ENCODE measurements at places on chromosomes 7 and 10. TPM values are rescaled to one million over a fixed set of nuclear protein-coding genes. Genes with fewer than 3 reads are reported as not detected.

EIF3A gene
- total RNA-seq: 57.4 TPM

PHF14 gene
- 71.6 TPM for total RNA-seq

MRC1 gene
- not detected for total RNA-seq

POLR2J2 gene
- total RNA-seq: not detected

CTAGE8 gene
- 0.16 TPM for total RNA-seq

RSU1 gene
- total RNA-seq: 36.6 TPM

MYOZ1 gene
- 0.33 TPM for total RNA-seq

GCK gene
- total RNA-seq: not detected

GRCh38 chr10:16732376-16732775, 84.8 kb downstream of the RSU1 start:
- DNase-seq: no peak

DNA sequence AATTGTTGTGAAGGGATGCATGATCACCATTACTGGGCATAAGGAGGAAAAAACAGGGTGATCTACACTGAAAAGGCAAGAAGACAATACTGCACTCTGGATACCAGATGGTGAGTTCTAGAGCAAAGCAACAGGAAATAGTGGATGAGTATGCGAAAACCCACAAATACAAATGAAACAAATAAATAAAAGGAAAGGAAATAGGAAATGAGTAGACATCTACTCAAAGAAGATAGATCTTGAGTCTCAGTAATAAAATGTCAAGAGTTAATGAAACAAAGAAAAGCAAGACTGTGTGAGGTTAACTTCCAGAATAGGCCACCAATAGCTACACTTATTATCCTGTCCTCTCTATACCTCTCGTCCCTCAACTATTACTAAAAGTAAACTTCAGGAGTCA, 11.7 kb downstream of the ORC5 start:
- DNase-seq: no peak

DNA sequence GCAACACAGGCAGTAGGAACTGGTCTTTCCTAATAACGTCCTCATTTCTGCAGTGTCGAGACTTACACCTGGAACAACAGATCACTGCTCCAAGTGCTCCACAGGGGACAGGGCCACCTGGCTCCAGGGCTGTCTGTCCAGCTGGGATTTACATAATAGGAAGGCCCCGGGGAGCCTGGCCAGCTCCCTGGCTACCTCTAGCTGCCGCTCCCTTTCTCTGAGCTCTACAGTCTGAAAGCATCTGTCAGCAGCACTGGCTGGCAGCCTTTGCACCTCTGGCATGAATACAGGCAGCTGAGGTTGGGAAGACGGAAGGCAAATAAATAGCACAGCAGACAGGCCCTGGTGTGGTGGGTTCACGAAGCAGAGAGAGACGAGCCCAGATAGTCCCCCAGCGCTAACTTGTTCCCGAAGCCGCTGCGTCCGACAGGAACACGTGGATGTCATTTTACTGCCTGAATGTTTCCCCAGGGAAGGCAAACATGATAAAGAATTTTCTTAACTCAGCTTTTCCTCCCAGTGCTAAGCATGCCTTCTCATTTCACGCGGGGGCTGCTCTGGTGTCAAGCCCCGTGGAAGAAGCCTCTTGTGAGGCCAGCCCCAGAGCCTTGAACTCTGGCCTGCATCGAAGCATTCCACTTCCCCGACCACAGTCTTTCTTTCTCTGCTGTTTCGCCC, 105.4 kb downstream of the ITIH5 start:
- DNase-seq: no peak

DNA sequence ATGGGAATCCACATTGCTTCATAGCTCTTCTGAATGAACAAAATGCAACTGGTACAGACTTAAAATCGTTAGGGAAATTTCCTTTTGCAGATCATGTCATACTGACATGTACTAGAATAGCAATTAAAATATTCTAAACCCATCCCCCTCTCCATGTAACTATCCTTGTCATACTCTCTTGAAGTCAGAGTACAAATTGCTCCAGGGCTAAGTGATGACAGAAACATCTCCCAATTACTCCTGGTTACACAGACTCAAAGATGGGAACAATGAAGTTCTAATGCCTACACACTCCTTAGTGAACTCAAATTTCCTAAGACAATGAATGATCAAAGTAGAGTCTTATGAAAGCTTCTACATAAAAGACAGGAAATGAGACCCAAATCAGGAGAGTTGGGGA, 87.2 kb downstream of the PDE1C start:
- DNase-seq: no peak

DNA sequence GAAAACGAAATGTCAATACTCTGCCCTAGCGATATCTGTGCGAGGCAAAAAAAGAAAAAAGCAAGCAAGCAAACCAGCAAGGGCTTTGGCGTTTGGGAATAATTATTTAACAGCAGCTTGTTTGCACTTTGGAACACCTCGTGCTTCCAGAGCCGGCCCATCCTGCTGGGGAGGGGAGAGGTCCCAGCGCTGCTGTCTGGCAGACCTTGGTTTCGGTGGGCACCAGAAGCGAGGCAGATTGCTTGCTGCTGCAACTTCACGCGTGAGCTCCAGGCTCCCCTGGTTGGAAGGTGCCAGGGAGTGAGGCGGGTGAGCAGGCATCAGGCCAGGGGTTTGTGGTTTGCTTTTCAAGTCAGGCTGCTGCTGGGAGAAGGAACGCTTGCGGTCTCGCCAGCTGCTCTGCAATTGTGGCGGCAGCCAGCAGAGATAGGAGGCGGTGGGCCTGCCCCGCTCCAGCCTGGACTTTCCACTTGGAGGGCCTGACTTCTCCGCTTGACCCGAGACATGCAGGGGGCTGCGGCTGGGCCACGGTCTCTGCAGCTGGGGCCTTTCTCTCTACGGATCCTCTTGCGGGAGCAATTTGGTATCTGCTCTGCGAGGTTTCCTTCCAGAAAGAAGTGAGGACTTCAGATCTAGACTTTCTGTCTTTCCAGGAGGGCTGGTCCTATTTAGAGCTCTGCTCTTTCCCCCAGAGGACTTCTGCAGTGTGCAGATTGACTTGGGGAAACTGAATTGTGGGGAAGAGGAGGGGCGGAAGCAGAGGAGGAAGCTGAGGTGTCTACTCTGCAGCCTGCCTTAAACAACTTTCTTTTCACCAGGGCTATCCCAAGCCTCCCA, 131.4 kb downstream of the PRPF18 start:
- DNase-seq: peak; percentile 85

GRCh38 chr10:17344206-17344605, 110.2 kb downstream of the ST8SIA6 start:
- DNase-seq: no peak

DNA sequence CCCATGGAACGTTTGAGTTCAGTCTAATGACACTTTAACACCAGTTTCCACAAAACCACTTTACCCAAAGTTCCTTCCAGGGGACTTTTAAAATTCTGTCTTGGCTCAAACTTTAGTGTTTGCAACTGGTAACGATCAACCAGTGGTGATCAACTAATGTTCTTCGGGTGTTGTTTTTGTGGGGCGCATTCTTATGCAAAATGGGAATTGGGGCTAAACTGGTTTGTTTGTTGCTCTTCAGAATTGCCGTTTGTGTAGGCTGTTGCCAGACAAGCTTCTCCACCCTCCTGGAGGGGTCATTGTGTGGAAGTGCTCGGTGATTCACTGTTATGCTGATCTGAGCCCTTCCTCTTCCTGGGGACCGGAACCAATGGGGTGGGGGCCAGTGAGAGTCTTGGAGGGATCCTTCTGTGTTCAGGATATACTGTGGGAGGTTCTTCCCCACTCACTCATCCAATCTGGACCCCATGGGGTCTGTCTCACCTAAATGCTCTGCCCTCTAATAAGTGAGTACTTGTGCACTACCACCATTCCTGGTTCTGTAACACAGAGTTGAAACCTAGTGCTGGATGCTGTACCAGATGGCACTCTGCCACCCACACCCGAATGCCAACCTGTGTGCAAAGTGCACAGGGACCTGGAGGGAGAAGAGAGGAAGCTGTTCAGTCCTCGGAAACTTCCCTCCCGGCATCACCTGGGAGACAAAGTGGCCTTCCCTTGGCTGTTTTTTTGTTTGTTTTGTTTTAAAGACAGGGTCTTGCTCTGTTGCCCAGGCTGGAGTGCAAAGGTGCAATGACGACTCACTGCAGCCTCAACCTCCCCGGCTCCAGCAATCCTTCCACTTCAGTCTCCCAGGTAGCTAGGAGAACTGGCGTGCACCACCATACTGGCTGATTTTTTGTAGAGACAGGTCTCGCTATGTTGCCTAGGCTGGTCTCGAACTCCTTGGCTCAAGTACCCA, 2.1 kb downstream of the NFE2L3 start:
- no peak for DNase-seq

DNA sequence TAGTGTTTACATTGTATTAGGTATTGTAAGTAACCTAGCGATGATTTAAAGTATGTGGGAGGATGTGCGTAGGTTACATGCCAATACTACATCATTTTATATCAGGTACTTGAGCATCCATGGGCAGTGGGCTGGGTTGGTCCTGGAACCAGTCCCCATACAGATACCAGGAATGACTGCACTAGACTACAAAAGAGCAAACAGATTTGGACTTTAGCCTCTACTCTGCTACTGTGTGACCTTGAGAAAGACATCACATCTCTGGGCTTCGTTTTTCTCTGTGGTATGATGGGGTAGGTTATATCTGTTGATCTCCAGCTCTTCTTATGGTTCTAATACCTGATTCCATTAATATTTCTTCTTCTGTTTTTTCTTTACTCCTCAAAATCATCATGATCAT, 412.5 kb upstream of the LRGUK start:
- DNase-seq: no peak

DNA sequence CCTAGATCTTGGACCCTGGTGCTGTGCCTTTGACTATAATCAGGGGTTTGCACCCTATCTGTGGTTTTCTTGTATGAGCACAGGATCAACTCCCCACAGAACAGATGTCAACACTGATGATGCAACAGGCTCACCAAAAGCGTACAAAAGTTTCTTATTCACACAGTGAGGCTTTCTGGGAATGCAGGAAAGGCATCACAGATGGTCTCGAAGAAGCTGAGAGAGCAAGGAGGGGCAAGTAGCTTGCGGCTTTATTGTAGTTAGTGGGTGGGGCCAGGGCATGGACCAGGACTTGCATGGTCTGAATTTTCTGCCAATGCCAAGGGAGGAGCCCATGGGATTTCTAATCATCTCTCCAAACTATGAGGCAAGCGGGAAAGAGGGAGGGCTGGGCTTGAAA, 46.2 kb downstream of the SEC61G start:
- no peak for DNase-seq

DNA sequence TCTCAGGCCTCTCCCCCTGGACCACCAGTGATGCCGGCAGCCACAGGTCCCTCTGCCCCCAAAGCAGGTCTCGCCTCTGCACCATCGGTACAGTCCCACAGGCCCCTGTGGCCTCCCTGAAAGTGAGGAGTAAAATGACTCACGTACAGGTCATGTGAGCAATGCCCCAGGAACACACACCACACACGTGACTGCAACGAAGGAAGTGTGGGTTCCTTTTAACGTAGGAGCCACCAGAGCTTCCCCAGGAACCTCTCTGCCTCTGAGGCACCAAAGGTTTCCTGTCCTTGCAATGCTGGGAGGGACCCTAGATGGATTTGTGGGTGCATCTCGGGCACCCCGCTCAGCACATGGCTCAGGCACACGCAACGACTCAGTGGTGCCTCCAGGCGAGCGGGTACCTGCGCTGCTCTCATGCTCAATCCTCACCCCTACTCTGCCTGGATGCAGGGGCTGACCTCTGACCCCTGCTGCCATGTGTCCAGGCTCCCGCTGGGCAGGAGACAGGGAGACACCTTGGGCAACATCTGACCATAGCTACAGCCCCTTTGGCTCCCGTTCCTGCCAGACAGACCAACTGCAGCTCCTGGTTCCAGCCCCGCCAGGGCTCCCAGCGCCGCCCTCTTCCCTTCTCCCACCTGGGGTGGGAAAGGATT, 120.7 kb downstream of the PRKAG2 start:
- DNase-seq: peak; percentile 79

GRCh38 chr10:48236199-48236621, 38.3 kb downstream of the FRMPD2 start:
- no peak for DNase-seq

- DNase-seq: no peak
These were observed 30.9 kb upstream of the TNRC18 start for GRCh38 chr7:5454485-5454884.

- no peak for DNase-seq
These were observed 36.1 kb upstream of the TARP start for GRCh38 chr7:38309555-38309954.

- no peak for DNase-seq
These were observed 23.4 kb downstream of the UROS start for GRCh38 chr10:125799451-125800182.

DNA sequence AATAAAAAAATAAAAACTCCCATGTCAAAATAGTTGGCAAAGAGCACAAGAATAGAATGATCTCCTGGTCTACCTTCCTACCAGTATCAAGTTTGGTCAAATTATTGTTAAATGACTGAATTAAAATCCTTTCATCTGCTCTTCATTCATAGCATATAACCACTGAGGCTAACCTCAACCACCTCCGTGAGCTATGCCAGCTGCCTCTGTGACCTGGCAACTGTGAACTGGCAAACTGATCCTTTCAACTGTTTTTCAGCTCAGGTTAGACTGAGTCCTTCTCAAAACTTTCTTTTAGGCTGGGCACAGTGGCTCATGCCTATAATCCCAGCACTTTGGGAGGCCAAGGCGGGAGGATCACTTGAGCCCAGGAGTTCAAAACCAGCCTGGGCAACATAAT, 36.1 kb downstream of the NUDCD3 start:
- no peak for DNase-seq

DNA sequence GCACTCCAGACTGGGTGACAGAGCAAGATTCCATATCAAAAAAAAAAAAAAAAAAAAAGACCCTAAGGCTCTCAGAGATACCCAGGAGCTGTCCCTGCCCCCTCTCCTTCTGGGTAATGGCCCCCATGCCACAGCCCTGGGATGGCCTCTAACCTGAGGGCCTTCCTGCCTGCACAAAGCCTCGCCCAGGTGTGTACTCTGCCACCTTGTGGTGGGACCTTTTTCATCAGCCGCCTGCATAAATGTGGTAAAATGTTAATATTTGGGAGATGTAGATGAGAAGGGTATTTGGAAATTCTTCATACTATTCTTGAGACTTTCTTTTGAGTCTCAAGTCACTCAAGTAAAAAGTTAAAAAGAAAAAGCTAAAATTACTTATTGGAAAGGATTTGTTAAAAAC, 46.3 kb upstream of the RNF216 start:
- no peak for DNase-seq

DNA sequence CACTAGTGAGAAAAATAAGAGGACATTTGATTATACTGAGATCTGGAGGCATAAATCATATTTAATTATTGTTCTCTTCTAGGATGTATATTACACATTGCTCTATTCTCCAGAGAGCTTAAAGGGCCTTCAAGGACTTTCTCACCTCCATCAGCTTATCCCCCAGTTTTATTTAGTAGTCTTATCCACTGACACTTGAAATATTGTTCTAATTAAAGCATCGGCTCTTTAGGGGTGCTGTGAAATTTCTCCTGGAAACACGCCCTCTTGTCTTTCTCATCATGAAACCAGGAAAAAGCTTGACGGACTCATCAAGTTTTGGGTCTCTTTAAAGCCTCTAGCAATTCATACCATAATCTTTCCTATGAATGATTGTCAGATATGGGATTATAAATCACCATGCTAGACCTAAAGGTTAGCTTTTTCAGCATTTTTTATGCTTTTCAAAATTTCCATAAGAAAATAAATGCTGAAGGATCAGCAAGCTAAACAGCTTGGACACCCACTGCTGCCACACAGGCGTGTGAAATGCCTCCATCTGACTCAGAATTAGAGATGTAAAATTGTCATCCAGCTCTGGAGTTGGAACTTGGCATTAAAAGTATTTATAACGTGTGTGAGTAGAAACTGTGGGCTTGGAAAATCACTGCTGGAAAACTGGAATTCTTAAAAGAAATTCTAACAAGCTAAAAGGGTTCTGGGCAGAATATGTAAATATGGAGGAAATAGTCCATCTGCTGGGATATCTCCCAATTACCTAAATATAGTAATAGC, 216.3 kb downstream of the CHRM2 start:
- DNase-seq: no peak
